MV-4-11 (cell line): ENCODE measurements at places on chromosomes 2 and 18.

DNA sequence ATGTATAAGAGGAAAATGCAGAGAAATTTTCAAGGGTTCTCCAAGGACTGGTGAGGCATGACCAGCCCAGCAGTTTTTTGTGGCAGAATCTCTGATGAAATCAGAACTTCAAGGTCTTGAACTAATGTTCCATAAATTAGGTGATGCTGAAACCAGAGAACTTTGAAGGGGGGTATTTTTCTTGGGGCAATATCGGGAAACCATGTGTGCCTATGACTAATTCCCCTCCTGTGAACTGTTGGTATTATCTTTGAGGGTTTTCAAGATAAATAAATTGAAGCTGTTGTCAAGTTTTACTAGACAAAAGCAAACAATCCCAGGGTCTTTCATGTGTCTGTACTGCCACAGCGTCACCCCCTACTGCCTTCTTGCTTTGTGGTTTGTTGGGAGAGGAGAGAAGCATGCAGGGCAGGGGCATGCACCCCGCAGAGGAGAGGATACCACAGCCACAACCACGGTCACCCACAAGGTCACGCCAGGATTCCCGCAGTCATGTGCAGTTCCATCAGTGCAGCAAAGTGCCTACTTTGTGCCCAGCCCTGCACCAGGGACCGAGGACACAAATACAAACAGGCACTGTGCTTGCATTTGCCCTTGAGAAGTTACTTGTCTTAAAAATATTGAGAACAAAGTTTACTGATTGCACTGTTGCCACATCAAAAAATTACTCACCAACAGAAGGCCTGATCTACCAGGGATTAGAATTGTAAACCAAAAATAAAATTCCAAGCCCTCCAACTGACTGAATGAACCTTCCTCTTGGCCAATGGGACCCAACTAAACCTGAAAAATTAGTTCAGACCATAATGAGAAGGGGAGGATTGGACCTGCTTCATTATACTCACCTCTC, 413.3 kb upstream of the TRIB2 start:
- peak; percentile 55 for DNase-seq

GRCh38 chr2:20966061-20966595, 77.7 kb downstream of the APOB start:
- DNase-seq = no peak

DNA sequence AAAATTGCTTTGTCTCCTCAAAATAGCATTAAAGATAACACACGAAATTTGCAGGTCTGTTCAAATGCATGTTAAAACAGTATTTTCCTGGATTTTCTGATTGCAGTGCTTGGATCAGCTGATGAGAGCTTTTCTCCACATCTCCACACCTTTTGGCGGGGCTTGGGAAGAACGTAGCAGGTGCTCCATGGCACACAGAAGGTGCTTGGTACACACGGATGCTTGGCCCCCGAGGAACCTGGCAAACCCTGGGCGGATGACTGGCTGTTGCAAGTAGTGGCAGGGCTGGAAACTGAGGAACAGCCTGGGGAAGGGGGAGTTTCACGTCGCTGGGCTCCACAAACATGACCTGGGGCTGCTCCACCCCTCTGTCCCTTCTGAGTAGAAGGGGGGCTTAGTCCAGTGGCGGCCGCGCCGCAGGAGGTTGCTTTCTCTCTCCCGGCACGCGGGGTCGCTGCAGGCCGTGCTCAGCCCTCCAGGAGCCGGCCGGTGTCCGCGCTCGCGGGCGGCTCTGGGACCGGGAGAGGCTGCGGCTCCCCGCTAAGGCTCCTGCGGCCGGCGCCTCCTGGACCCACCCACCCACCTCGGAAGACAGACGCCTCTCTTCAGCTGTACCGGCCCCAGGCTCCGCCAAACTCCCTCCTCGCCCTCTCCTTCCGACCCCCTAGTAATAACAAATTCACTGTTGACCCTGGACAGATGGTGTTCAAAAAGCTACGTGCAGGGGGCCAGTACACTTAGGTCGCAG, 69.3 kb downstream of the MARCO start:
- DNase-seq = no peak

GRCh38 chr2:20594957-20595356, 55.9 kb downstream of the HS1BP3 start:
- DNase-seq = no peak

DNA sequence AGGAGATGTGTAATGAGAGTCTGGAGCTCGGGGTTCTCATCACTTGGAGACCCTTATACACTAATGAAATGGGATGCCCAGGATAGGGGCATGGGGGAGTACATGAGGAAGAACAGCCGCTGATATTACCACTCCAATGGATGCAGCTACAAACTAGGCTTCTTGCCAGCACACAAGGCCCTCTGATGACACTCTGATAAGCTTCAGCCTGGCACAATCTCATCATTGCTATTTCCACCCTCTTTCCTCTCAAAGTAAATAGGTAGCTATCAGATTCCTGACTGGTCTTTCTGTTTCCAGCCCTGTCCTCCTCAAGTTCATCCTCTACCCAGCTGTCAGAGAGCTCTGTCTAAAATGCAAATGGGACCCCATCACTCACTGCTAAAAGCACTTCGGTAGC, 103.0 kb downstream of the GPR39 start:
- no peak for DNase-seq

- DNase-seq = no peak
These were observed 192.2 kb upstream of the FBXO11 start for GRCh38 chr2:48098539-48098938.

DNA sequence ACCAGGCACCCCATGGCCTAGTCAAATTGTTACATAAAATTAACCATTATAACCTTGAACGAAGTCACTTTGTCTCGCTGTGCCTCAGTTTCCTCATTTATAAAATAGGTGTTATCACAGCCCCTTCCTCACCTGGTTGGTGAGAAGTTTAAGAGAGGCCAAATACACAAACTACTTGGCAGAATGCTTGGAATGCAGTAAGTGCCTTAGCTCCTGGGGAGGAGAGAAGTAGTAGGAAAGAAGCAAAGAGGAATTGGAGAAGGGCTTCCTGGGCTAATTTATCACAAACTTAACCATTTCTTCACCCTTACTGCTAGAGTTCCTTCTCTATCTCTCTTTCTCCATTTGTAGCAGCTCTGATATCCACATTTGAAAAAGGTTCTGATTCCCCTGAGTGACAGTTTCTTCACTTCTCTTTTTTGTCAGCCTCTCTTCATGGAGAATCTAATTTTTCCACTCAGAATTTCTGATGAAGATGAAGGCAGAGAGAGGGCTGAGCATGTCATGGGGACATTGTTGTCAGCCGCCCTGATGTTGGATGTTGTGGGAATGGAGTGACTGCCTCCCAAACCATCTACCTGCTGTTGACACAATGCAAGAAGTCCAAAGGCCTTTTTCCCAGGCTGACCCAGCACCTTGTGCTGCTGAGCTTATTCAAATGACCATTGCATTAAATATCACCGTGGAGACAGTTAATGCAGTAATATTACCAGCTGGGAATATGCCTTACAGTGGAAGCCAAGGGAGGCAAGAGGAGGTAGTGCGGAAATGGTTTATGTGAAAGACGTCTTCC, 60.4 kb downstream of the BOD1L2 start:
- DNase-seq = no peak

- no peak for DNase-seq
These were observed 64.7 kb downstream of the STK39 start for GRCh38 chr2:168182550-168183249.

- DNase-seq = no peak
These were observed 6.7 kb downstream of the PTPRN start for GRCh38 chr2:219302412-219302968.

DNA sequence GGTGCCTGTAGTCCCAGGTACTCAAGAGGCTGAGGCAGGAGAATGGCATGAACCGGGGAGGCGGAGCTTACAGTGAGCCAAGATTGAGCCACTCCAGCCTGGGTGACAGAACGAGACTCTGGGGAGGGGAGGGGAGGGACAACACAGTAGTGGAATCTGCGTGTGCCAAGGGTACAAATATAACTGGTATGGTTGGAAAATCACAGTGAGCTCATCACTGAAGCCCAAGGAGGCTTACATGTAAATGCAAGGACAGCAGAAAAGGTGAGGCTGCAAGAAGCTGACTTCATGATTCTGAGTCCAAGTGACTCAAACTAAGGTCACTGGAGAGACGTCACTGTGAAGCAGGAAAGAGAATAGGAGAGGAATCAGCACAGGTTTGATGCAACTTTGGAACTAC, 9.2 kb downstream of the SEPTIN10 start:
- no peak for DNase-seq

GRCh38 chr2:128155970-128156369, 65.0 kb downstream of the UGGT1 start:
- peak; percentile 81 for DNase-seq

DNA sequence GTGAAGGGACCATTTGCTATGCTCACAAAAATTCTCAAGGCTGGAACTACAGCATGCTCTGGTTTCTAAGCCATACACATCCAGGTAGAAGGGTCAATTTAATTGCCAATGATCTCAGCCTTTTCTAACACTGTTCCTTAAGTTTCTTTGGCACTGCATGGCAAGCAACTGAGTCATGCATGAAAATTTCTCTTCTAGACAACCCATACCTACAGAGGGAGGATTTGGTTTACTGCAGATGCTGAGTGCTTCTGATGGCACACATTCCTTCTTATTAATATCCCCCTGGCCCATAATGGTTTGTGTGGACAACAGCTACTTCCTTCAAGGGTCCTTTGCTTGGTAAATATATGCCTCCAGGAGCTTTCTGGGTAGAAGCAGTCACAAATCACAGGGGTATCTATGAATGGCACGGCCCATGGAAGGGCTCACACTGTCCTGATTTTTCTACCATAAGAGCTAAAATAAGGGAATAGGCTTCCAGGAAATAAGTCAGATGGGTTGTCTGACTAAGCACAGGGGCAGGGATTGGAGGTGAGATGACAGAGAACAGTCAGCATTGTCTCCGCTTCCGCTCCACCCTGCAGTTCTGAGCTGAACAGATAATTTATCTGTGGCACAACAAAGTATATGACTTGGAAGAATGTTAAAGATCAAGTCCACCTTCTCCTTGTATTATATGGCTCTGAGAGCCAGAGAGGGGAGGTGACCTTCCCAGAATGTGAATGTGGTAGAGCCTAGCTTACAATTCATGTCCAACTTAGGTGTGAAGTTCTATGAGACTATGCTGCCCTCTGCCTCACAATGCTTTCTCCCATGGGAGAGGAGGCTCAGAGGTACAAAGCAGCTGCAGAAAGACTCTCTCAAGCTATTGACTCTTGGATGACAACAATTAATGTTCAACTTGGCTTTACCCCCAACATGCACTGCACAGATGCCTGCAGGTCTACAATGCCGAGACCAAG, 199.2 kb upstream of the TNP1 start:
- DNase-seq = no peak

GRCh38 chr18:77090546-77091174, 41.9 kb downstream of the MBP start:
- no peak for DNase-seq

- peak; percentile 65 for DNase-seq
These were observed 4.8 kb upstream of the TTC39C start for GRCh38 chr18:24009651-24010333.

DNA sequence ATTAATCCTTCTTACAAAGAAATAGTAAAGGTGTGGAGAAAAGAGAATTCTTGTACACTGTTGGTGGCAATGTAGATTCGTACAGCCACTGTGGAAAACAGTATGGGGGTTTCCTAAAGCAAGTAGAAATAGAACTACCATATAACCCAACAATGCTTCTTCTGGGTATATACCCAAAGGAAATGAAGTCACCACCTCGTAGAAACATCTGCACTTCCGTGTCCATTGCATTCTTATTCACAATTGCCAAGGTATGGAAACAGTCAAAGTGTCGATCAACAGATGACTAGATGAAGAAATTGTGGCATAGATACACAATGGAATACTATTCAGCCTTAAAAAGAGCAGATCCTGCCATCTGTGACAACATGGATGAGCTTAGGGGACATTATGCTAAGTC, 93.4 kb upstream of the TGIF1 start:
- no peak for DNase-seq

DNA sequence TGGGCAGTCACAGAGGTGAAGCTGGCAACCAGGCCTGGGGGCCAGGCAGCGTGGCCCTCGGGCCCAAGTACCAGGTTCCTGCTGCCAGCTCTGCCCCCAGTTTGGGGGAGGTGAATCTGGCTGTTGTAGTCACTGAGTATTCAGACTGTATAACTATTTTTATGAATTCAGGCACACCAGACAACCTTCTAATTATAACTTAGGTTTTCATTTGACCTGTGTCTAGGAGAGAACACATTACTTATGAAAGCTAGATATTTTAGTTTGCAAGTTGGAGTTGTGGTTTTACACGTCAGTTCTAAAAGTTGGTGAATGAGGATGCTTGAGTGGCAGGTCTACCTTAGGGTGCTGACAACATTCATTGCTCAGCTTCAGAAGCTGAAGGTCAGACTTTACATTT, 71.7 kb downstream of the LIMS1 start:
- no peak for DNase-seq

DNA sequence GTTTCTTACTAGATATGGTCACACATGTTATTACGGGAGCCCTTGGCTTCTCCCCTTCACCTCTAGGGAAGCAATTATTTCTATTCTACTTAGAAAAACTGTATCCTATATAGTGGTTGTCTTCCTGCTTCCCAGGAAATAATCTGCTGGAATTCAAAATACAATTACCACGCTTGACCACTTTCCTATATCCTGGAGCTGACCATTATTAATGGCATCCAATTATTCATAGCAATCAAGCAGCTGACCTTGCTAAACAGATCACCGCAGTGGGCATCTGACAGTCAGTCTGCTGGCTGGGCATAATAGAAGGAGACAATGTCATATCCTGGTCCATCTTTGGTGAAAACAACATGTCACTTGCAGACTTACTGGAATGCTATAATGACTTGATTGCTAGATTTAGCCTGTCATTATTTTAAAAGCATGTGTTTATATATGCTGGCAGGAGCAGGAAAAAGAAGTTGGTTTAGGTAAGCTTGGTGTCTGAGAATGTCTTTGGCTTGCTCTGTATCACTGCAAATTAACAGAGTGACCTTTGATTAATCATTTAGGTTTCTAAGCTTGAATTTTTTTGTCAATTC, 325.6 kb upstream of the FAM98A start:
- DNase-seq = no peak

DNA sequence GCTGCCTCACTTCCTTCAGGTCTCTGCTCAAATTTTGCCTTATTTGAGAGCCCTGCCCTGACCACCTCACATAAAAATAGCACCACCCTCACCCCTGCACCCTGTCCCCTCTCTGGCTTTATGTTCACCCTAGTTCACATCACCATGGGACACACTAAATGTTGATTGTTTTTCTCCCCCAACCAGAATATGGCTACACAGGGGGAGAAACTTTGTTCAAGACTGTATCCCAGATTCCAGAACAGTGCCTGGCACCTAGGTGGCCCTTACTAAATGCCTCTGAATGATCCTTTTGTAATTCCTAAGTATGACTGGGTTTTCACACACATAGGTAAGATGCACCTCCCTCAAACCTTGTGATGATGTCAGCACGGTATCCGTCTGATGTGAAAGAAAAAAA, 28.4 kb upstream of the CATIP start:
- DNase-seq = no peak

- DNase-seq = no peak
These were observed 2.7 kb upstream of the ASAP2 start for GRCh38 chr2:9203876-9204275.

DNA sequence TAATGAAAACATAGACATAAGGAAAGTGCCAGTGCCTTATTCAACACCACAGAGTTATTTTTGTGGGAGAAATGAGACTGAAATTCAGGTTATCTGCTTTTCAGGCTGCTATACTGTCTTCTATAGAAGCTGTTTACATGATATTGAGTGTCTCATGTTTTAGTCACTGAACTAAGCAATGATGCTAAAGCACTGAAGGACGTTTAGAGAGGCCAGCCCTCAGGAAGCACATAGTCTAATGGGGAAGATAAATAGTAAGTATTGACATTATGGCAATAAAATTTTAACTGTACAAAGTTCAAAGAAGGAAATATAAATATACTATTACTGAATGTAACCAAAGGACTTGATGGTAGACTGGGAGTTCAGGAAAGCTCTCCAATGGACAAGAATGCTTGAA, 186.4 kb upstream of the ZC3H15 start:
- no peak for DNase-seq
